ENCODE measurements at places on chromosomes 1 and 21. TPM values are rescaled to one million over a fixed set of nuclear protein-coding genes. Genes with fewer than 3 reads are reported as not detected.

- no peaks in the 10 kb centered on the region for H3K4me1 ChIP-seq
- DNase-seq = no peak
- no peaks in the 10 kb centered on the region for H3K36me3 ChIP-seq
- no peak overlapping the region for H3K4me3 ChIP-seq
These were observed 18.1 kb downstream of the SLC45A3 start for GRCh38 chr1:205662135-205662738.

DNA sequence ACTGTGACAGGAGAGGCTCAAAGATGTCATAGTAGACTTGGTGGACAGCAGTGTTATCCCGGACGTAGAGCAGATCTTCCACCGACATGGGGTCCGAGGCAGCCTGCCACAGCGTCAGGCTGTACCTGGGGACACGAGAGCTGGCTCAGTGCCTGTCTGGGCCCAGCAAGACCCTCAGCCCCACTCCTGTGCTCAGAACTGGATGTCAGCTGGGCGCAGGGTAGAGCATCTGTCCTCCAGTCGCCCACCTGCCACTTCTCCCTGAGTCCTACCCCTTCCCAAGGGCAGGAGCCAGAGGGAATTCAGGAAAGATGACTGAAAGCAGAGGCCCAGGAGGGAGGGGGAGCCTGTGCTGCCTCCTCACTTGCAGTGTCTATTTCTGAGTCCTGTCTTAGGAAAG lies 11.7 kb downstream of the FAM151A start:
- H3K4me3 ChIP-seq = no peak overlapping the region
- H3K27ac ChIP-seq = no peak overlapping the region
- H3K36me3 ChIP-seq = no peaks in the 10 kb centered on the region

- no peaks in the 10 kb centered on the region for H3K27me3 ChIP-seq
- no peak overlapping the region for H3K4me3 ChIP-seq
- H3K36me3 ChIP-seq = no peaks in the 10 kb centered on the region
- DNase-seq = peak; percentile 57
- peaks cover 49% of the 10 kb centered on the region for H3K4me1 ChIP-seq
- peak overlapping the region; percentile 94 for H3K27ac ChIP-seq
These were observed 115.5 kb upstream of the IRF2BP2 start for GRCh38 chr1:234725177-234726132.

DNA sequence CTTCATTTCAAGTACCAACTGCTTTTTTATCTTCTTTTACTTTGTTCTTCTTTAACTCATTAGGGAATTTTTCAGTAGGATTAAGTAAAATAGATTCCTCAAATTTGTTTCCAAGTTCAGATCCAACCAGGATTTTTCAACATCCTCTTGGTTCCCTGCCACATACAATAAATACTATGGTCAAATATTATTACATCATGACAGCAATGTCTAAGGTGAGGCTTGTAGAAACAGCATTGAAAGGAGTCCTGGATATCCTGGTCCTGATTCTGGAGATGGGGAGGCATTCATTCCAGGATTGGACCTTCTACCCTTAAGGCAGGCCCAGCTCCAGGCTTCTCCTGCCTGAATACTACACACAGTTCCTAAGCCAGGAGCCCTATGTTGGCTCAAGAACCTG lies 80.2 kb upstream of the F3 start:
- H3K27ac ChIP-seq = no peak overlapping the region
- H3K27me3 ChIP-seq = no peaks in the 10 kb centered on the region
- DNase-seq = no peak
- H3K4me1 ChIP-seq = no peaks in the 10 kb centered on the region
- H3K36me3 ChIP-seq = no peaks in the 10 kb centered on the region

DNA sequence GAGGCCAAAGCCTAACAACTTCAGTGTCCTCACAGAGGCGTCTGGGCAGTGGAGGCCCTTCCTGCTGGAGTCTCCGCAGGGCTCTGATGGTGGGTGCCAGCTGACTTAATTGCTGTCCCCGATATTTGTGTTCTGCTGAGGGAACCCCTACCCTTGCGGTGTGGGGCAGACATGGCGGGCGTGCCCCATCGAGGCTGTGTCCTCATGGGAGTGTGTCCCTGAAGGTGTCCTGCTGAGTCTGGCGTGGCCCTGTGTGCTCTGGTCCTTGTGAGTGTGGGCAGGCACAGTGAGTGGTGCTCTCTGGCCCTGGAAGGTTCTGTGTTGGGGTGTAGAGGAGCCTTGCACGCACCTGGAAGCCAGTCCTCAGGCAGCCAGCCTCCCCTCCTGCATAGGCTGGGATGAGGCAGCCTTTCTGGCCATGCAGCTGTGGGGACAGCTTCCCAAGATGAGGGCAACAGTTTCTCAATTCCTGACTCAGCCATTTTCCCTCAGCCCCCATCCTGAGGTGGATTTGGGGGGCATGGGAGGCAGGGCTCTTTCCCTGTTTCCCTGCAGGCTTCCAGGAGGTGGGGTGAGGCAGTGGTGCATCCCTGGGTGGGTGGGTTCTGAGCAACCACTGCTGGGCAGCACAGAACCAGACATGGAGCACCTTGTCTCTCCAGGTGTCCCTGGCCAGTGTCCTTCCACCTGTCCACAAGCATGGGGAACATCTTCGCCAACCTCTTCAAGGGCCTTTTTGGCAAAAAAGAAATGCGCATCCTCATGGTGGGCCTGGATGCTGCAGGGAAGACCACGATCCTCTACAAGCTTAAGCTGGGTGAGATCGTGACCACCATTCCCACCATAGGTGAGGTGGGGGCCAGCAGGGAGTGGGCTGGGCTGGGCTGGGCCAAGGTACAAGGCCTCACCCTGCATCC lies 6.5 kb downstream of the C1orf35 start:
- no peak overlapping the region for H3K27ac ChIP-seq
- no peak overlapping the region for H3K4me3 ChIP-seq
- peaks cover 9% of the 10 kb centered on the region for H3K36me3 ChIP-seq
- DNase-seq = peak; percentile 12
- no peaks in the 10 kb centered on the region for H3K27me3 ChIP-seq

GRCh38 chr1:202199040-202199889 lies 5.7 kb downstream of the LGR6 start:
- no peak overlapping the region for H3K4me3 ChIP-seq
- DNase-seq = no peak
- no peaks in the 10 kb centered on the region for H3K27me3 ChIP-seq
- no peak overlapping the region for H3K27ac ChIP-seq
- H3K4me1 ChIP-seq = no peaks in the 10 kb centered on the region
- no peaks in the 10 kb centered on the region for H3K36me3 ChIP-seq

- DNase-seq = peak; percentile 96
- no peaks in the 10 kb centered on the region for H3K27me3 ChIP-seq
- no peaks in the 10 kb centered on the region for H3K36me3 ChIP-seq
These were observed 35.5 kb downstream of the AHDC1 start for GRCh38 chr1:27568300-27569087.

DNA sequence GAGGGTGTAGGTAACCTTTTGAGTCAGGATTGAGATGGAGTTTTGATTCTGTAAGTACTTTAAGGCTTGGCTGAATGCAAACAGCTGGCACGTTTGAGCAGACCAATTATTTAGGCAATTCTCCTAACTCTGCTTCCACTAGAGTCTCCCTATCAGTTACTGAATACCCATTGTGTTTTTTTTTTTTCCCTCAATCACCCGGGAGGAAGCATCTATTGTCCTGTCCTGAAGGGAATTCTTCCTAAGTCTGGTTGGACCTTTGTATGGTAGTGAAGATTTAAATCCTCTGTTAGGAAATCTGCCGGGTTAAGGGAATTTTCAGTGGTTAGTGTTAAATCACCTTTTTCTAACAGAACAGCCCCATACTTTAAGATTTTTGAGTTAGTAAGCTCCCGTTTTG lies 571.2 kb upstream of the USP24 start:
- H3K27me3 ChIP-seq = no peaks in the 10 kb centered on the region
- H3K36me3 ChIP-seq = no peaks in the 10 kb centered on the region
- H3K27ac ChIP-seq = no peak overlapping the region

GRCh38 chr1:39317910-39318633 lies 113.6 kb downstream of the MACF1 start:
- peaks cover 47% of the 10 kb centered on the region for H3K36me3 ChIP-seq
- no peak for DNase-seq
- H3K4me3 ChIP-seq = no peak overlapping the region
- no peaks in the 10 kb centered on the region for H3K27me3 ChIP-seq
- no peaks in the 10 kb centered on the region for H3K4me1 ChIP-seq
- no peak overlapping the region for H3K27ac ChIP-seq

DNA sequence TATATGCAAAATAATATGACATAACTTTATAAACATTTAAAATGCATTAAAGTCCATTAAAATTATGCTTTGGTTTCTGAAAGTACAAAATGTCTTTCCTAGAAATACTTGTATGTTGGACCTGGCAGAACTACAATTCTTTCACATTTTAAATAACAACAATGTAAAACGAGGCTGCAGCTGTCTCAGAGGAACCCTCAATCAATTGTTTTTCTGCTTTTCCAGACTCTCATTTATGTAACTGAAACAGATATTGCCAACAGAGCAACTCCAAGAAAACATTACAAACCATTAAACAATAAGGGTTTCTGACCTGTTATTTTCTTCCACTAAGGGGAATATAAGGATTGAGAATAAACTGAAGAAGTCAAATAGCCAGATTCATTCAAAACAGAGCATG lies 1193.4 kb downstream of the NCAM2 start:
- no peak overlapping the region for H3K27ac ChIP-seq

DNA sequence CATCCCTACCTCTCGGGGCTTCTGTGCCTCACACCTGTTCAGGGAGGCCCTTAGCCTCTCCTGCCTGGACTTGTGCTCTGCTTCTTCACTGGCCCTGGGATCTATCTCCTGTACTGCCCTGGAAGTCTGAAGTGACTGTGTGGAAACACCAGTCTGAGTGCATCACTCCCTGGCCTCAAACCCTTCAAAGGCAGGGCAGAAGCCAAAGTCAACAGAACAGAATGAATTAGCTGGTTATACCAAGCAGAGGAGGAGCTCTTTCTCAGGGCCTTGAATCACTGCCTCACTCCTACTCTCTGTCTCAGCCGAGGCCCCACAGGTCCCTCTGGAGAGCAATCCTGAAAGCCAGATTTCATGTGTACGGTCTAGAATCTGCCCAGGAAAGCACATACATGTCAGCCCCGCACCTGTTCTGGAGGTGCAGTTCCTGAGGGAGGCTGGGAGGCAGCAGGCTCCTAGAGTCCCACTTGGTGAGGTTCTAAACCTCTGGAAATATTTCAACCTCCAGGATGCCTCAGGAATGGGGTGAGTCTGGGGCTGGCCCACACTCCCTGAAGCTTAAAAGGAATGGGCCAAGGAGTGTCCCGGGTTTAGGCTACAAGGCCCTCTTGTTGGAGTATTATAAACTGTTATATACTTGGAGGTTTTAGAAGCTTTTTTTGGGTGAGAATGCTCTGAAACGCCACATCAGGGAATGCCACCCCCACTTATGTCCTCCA lies 98.3 kb downstream of the ABCA4 start:
- no peaks in the 10 kb centered on the region for H3K4me1 ChIP-seq
- no peak overlapping the region for H3K4me3 ChIP-seq
- no peak for DNase-seq
- H3K27ac ChIP-seq = no peak overlapping the region

LYPLA2 gene
- 15.0 TPM for total RNA-seq

ST6GALNAC5 gene
- 0.67 TPM for total RNA-seq

DIRAS3 gene
- 11.0 TPM for total RNA-seq

SLC9C2 gene
- total RNA-seq = 0.19 TPM

DNAJC6 gene
- 1.3 TPM for total RNA-seq

Measured in pancreas (tissue), 10 donors.